ENCODE measurements at places on chromosomes 5 and 9.

DNA sequence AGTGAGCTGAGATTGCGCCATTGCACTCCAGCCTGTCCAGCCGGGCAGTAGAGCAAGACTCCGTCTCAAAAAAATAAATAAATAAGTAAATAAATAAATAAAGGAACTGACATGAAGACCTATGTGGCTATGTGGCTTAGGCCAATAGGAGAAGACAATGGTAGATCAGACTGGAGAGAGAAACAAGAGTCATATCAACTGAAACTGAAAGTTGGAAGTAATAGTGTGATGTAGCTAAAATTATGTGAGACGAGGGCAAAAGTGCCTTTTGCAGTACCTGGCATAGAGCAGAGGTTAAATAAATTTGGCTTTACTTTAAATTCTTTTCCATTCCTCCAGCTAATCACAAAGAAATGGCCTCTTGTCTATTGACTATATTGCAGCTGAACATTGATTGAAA, 7.3 kb downstream of the FBP2 start:
- no peak for DNase-seq

DNA sequence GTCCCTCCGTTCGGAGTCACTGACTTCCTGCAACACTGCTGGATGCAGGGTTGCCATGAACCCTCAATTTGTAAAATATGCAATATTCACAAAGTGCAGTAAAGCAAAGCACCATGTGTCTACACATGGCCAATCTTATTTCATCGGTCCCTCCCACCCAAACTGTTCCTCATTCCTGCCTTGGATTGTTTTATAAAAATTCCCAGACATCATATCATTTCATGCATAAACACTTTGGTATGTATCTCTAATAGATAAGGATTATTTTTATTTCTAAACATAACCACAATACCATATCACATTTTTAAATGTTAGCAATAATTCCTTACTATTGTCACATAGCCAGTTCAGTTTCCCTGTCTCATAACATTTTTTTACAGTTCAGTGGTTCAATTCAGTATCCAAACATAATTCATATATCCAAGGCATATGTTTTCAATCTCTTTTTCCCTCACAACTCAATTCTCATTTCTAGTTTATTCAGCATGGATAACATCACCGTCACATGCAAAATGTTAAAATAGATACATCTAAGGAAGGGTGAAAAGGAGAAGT, 82.0 kb upstream of the PCAT7 start:
- DNase-seq = no peak

DNA sequence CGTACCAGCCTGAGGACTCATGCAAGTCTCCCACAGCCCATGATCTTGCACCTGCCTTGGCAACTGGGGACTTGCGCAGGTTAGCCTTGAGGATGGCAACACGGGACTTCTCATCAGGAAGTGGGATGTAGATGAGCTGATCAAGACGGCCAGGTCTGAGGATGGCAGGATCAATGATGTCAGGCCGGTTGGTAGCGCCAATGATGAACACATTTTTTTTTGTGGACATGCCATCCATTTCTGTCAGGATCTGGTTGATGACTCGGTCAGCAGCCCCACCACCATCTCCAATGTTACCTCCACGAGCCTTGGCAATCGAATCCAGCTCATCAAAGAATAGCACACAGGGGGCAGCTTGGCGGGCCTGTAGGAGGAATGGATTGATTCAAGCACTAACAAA, 13.0 kb downstream of the VCP start:
- no peak for DNase-seq

- DNase-seq = no peak
Measured at GRCh38 chr5:168347368-168348083, 56.1 kb downstream of the WWC1 start.

GRCh38 chr9:21974722-21975409, 19.3 kb downstream of the CDKN2A start:
- peak; percentile 88 for DNase-seq

- DNase-seq = no peak
Measured at GRCh38 chr9:121939643-121940042, 153.5 kb downstream of the TTLL11 start.

DNA sequence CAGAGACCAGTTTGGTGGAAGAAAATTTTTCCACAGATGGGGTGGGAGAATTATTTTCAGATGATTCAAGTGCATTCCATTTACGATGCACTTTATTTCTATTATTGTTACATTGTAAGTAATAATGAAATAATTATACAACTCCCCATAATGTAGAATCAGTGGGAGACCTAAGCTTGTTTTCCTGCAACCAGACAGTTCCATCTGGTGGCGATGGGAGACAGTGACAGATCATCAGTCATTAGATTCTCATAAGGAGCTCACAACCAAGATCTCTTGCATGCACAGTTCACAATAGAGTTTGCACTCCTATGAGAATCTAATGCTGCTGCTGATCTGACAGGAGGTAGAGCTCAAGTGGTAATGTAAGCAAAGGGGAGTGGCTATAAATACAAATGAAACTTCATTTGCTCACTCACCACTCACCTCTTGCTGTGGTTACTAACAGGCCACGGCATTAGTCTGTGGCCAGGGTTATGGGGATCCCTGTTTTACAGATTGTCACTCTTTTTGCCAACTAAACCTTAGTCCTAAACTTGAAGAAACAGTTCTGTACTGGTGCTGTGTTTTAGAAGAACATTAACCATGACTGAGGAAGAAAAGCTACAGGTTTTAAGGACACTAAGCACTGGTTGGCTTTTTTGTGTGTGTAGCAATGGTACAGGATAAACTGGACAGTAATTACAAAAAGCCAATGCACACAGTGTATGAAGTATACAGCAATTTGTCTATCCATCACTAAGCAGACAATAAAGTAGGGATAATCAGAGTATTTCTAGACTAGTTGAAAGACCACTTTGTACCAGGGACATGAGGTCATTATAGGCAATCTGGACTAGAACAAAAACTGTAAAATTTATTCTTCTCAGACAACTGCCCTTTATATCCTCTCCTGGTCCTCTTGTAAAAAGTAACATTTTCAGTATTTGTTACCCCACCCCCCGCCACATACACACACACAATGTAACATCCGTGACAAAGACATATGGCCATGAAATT, 9.9 kb downstream of the TMEM232 start:
- DNase-seq = no peak

DNA sequence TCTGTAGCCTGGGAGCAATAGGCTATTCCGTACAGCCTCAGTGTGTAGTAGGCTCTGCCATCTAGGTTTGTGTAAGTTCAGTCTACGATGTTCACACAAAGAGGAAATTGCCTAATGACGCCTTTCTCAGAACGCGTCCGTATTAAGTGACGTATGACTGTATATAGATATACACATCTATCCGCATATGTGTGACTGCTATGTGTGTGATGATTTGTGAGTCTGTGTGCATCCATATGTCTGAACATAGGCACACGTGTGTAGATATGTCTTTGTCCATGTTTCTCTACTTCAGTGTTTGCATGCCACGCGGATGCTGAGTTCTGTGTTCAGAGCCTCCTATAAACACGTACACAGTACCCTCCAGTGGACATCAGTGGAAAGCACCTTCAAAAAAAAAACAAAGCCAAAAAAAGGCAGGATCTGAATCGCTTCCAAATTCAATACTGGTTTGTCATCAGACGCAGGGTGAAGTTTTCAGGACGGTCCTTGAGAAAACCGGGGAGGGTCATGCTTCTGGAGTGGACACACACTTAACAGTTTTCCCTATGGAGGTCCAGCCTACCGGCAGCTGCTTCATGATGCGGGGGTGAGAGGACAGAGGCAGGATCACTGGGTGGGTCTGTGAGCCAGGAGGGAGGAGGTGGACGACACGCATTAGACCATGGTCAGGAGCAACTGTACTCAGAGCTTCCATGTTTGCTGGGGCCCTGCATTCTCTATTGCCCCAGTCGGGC, 29.5 kb upstream of the ALDH1B1 start:
- peak; percentile 57 for DNase-seq

DNA sequence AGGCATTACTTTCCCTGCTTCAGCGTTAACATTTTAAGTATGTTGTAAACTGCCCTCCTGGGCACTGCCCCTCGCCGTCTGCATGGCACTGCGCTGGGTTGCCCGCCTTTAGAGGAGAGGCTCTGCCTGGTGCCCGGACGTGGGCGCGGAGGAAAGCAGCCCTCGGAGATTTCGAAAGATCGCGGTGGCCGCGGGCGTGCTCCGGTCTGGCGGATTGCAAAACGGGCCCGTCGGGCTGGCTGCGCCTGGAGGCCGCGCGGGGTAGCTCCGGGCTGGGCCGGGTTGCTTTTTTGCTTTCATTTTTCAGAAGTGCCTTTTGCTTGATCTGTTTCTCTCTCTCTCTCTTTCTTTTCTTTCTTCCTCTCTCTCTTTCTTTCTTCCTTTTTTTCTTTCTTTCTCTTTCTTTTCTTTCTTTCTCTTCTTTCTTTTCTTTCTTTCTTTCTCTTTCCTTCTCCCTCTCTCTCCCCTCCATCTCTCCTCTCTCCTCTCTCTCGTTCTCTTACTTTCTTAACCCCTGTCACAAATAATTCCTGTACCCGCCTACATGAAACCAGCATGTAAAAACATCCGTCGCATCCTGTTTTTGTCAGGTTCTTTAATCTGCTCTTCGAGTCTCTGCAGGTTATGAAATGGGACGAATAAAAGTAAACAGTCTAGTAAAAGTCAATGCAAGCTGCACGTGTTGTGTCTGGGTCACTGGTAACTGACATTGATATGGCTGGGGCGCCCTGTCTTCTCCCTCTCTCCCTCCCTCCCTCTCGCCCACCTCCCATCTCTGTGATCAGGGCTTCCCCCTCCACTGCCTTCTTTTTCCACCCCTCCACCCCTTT, 1.7 kb downstream of the FST start:
- peak; percentile 12 for DNase-seq

Data from NCI-H526 treated with DMSO at 0.1 percent for 48 hours (cell line).